ENCODE measurements at places on chromosomes 13 and 19.

DNA sequence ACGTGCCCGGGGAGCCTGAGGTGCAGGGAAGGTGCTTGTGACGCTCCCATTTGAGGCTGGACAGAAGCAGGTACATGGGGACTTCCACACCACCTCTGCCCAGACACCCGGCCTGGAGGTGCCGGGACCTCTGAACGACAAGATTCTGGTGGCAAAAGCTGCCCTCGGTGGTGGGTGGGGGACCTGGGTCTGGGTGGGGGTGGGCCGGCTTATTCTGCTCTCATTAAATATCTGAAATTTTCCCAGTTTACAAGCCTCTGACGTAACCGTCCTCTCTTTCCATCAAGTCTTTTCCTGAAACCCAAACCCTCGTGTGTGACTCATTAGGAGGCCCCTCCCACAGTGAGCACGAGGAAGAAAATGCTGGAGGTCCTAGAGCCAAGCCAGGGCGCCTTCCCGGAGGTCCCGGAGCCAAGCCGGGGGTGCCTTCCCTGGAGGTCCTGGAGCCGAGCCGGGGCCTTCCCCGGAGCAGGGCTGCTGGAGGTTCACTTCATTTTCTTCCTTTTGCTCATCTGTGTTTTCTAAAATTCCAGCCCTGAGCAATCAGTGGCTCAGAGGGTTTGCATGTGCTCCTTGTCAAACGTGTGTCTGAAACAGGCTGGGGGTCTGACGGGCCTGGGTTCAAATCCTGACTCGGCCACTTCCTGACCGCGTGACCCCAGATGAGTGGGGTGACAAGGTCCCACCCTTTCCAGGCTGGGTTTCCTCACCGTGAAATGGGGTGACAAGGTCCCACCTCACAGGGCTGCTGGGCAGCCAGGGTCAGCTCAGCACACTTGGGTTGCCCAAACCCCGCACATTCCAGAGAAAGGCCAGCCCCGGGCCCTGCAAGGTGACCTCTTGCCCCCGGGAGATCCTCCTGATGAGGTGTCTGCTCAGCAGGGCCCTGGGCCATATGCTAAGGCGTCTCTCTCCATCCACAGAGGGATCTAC lies 10.0 kb downstream of the CFD start:
- DNase-seq = no peak

DNA sequence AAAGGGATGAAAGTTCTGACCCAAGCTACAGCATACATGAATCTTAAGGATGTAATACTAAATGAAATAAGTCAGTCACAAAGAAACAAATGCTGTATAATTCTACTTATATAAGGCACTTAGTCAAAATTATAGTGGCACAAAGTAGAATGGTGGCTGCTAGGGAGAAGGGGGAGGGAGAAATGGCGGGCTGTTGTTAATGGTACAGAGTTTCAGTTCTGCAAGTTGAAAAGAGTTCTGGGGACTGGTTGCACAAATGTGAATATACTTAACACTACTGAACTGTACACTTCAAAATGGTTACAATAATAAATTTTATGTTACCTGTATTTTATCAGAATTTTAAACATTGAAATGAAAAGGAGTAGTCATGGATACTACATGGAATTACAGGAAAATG lies 48.9 kb upstream of the CLDN10 start:
- DNase-seq = no peak

DNA sequence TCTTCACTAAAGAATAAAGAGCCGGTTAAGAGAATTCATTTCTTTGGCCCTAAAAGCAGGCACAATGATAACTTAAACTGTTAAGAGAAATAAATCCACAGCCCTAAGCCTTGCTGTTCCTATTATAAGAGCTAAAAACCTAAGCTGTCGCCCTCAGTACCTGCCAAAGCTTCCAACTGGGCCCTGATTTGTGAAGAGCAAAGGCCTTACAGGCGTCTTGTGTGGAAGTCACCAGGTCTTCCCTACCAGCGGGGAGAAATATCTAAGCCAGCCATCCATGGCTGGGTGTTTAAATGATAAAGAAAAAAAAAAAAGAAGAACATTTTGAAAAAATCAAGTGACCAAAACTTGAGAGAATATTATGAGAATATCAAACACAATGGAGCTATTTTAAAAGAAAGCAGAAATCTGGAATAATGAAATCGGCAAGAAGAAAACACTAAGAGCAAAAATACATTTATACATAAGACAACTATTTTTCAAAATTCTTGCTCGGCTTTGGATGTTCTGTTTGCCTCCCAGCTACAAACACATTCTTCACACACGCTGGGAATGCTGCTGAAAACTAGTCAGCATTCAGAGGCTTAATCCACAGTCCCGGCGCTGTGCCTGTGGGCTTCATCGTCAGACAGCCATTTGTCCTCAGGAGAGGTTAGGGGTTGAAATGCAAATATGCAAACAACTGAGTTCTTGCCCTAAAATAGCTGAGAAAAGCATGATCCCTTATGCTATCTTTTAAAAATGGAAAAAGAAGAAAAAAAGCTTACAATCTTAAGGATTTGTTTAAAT lies 89.8 kb upstream of the LSM14A start:
- DNase-seq = no peak

DNA sequence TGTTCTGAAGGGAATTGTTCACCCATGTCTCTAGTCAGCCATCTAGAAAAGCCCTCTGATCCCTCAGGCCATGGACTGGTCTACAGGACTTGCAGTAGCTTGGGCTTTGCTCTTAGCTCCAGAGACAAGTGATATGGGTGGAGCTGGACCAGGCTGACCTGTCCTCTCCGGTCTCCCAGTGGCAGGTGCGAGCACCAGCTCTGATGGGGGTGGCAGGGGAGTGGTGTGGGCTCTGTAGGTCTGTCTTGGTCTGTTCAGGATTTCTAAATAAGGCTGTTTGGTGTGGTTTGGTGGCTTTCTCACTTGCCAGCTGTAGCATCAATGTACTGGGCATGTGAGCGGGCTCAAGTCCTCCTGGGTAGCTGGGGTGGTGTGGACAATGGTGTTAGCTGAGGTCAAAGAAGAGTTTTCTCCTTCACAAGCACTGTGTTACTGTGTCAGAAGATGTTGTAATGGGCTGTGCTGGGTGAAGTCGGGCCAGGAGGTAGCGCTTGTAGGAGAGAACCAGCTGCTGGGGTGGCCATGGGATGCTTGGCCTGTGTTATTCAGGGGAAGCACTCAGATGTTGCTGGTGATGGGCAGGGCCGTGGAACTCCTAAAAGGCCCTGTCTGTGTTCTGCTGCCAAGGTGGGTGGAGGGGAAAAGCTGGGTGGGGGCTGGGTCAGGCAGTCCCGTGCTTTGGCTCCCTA lies 16.9 kb downstream of the GPC6 start:
- no peak for DNase-seq

DNA sequence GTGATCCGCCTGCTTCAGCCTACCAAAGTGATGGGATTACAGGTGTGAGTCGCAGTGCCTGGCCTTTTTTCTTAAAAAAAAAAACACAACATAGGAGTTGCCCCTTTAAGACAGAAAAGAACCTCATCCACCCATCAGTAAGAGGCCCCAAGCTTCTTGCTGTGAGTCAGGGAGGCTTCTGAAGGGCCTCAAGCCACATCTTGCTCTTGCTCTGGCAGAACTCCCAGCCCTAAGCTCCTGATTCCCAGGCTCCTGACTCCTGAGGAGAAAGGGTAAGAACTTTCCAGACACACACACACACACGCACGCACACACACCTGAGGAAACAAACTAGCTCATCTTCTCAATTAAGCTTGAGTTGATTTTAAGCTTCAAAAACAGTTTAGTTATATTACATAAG lies 6.9 kb downstream of the ETFB start:
- no peak for DNase-seq

GRCh38 chr19:47781590-47782262 lies 3.2 kb downstream of the SELENOW start:
- no peak for DNase-seq

GRCh38 chr13:108834193-108834592 lies 204.8 kb downstream of the MYO16 start:
- DNase-seq = no peak

DNA sequence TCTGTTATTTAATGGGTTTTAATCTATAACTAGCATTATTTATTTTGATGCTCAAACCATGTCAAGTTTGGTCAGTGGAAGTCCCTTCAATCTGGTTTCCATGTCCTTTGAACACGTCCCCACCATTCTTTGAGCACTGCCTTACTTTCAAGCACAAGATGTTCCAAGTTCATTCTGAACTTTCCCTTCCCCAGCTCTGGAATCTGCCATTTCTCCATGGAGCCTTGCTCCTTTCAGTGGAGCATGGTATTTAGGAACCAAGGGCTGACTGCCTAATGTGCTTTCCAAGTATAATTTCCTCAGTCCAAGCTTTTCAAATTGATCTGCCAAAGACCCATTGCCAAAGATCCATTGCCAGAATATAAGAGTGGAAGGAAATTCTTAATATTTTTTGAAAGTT lies 1.1 kb upstream of the ZNF546 start:
- no peak for DNase-seq

GRCh38 chr19:6014551-6015135 lies 36.7 kb upstream of the RANBP3 start:
- no peak for DNase-seq

DNA sequence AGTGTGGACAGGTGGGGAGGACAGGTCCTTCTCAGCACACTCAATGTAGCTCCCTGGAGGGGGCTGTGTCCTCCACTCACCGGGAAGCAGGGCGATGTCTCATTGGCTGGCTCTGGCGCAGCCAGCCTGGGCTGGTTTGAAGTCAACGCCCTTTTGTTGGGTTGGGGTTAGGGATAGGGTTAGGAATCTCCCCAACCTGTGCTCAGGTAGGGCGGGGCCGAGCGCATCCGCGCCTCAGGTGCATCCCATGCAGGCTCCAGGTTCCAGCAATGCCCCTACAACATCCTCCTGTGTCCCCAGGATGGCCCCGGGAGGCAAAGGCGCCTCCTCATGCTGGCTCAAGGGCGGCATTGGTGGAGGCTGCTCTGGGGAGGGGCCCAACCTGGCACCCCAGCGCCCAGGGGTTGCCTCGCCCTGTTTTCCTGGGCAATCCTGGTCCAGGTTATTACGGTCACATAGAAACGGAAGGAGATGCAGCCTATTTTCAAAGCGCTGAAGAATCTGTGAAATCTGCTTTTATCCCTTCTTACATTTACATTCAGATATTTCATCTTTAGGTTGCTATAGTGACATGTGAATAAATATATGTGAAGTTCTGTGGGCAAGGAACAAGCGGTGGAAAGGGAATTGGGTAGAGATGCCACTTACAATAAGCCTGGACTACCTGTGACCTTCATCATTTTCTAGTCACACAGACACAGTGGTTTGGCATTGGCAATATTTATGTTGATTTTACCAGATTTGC lies 74.3 kb downstream of the TM9SF2 start:
- DNase-seq = no peak

DNA sequence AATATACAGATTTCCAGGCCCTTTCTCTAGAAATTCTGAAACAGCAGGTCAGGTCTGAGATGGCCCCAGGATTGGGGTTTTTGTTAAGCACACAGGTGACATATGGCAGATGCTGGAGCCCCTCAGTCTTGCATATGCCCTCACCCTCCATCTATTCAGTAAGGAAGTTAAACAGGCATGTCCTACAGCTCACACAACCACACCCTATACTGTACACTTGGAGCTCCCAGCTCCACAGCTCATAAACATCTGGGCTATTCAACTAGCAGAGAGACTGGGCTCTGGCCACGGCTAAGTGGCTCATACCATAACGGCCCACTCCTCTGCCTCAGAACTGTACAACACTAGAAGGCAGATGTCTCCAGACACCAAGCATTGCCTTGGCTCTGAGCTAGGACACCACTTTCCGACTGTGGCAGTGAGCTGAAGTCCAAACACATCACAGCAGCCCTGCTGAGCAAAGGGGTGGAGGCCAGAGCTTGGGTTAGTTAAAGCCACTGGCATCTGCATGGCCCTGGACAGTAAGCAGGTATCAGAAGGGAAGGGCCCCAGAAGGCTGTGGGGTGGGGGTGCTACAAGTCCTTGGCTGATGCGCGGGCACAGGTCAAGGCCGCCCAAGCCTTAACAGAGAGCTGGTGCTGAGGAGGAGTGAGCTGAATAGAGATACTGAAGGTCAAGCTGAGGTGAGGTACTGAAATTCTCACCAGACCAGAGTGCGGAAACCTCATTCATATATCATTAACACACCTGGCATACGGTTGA lies 79.1 kb downstream of the ABCC4 start:
- DNase-seq = no peak

DNA sequence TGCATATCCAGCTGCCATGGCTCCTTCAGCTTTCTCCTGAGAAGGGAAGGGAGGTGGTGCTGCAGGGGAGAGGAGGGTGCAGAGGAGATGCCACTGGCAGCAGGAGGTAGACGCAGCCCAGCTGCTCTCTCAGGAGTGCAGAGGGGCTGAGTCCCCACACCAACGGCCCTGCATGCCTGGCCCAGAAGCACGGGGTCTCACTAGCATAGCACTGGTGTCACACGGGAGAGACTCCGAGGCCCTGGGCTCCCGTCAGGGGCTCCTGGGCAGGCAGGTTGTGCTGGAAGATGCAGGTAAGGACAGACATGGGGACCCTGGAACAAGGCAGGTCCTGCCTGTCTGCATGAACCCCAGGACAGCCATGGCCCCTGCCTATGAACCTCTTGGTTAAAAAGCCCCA lies 80.1 kb downstream of the C1QTNF9 start:
- no peak for DNase-seq

GRCh38 chr13:105087945-105088344 lies 1447.5 kb downstream of the EFNB2 start:
- no peak for DNase-seq

DNA sequence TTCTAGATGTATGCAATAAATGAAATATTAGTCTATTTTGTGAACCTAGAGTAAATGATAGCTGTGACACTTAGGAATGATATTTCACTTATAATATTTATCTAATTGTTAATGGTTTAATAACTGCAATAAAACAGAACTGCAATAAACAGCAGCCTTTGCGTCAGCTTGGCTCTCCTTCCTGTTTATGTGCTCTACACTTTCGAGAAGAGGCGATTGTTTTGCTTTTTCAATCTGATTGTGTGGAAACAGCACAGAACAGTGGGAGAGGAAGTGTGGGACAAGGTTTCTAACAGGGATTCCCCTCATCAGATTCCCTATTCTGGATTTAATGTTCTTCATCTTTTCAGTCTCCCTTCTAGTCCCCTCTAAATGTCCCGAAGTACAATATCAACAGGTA lies 17.3 kb upstream of the TRPC4 start:
- no peak for DNase-seq

DNA sequence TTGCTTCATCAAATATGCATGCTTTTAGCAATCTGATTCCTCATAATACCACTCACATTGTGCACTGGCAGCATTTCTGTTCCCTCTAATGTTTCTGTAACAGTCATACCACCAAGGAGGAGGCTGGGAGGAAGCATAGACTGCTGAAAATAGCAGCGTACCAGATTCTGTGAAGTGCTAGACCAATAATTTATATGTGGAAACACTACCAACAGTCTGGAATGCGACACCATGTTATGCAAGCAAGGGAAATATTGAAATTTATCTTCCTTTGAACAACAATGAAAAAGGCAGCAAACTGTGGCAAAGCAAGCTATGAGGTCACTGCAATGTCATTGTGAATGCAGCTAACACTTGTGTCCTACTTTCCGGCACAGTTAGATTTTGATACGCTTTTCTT lies 1388.0 kb downstream of the EFNB2 start:
- no peak for DNase-seq
